ENCODE measurements at places on chromosomes 7 and 10.

GRCh38 chr7:27442455-27442854 lies 199.9 kb downstream of the EVX1 start:
- DNase-seq, result no peak

GRCh38 chr10:10665750-10666149 lies 351.9 kb upstream of the CELF2 start:
- no peak for DNase-seq

GRCh38 chr10:48493083-48493871 lies 111.6 kb downstream of the ARHGAP22 start:
- no peak for DNase-seq

DNA sequence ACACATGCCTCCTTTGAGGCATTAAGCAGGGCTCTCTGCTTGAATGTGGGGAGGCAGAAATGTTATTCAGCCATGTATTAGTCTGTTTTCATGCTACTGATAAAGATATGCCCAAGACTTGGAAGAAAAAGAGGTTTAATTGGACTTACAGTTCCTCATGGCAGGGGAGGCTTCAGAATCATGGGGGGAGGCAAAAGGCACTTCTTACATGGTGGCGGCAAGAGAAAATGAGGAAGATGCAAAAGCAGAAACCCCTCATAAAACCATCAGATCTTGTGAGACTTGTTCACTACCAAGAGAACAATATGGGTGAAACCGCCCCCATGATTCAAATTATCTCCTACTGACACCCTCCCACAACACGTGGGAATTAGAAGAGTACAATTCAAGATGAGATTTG lies 37.9 kb downstream of the ST7 start:
- DNase-seq, result no peak

DNA sequence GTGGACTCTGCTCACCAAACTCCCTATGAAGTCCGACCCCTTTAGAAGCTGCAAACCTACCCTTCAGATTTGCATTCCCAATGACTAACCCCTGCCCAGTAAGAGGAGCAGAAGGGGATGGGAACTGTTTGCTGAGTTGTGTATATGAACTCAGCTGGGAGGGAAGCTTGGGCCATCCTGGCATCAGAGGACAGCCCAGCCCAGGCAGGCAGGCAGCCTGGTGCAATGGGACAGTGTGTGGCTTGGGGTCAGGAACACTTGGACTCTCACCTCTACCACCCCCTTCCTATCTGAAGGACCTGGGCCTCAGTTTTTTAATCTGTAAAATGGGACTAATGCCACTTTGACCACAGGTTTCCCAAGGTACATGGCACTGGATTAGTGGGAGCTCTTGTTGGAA lies 147.4 kb upstream of the GPR26 start:
- DNase-seq, result no peak

DNA sequence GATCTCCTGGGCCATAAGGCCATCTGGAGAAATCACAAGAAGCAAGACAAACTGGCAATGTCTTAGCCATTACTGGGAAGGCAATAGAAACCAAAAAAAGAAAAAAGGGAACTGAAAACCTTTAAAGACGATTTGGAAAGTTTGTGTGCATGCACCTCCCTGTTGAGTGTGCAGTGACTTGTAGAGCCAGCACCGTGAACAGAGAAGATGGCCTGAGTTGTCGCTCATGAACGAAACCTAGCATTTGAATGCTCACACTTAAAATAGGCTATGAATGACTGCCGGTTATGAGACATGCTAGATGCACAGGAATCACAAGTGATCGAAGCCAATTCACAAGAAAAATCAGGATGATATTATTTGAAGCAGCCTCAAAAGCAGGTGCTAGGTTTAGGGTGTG lies 151.3 kb upstream of the ADO start:
- DNase-seq, result no peak

DNA sequence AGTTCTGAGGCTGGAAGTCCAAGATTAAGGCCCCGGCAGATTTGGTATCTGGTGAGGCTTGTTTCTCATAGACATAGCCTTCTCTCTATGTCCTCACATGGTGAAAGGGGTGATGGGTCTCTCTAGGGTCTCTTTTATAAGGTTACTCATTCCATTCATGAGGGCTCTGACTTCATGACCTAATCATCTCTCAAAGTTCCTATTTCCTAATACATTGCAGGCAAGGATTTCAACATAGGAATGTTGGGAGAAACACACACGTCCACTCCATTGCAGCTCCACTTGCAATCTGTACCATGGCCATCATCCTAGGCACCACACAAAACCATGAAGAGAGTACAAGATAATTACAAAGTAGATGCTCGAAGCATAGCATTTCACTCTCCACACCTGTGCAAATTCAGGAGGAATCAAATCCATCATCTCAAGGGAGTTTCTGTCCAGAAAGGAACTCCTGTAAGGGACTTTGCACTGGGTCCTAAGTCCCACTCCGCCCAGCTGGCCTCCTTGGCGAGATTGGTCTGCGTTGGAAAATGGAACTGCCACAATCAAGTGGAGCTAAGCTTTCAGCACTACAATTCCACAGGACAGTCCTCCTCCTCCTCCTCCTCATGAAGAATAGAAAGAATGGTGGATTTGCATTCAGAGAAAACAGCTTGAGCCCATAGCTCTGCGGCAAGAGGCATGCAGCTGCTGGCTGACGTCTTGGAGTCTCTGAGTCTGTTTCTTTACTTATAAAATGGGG lies 8.8 kb downstream of the DDC start:
- DNase-seq, result no peak

GRCh38 chr7:136925044-136925443 lies 56.6 kb downstream of the CHRM2 start:
- no peak for DNase-seq

DNA sequence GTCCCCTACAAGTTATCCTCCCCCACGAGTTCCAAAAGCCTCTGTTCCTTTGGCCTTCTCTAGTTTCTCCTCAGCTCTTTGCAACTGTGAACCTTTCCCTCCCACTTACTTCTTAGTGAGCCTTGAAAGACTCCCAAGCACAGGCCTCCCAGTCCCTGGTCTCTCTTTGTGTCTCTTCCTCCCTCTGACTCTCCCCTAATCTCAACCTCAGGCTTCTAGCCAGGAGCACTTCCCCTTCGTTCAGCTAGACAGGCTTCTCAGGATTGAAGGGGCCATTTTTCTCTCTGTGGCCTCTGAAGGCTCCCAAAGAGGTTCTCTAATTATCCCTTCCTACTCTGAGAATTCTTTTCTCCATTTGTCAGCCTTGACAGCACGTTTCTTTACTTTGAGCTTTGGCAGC lies 50.2 kb upstream of the PHYHIPL start:
- DNase-seq, result peak; percentile 10

- no peak for DNase-seq
Measured at GRCh38 chr7:3309140-3309539, 8.1 kb downstream of the SDK1 start.

DNA sequence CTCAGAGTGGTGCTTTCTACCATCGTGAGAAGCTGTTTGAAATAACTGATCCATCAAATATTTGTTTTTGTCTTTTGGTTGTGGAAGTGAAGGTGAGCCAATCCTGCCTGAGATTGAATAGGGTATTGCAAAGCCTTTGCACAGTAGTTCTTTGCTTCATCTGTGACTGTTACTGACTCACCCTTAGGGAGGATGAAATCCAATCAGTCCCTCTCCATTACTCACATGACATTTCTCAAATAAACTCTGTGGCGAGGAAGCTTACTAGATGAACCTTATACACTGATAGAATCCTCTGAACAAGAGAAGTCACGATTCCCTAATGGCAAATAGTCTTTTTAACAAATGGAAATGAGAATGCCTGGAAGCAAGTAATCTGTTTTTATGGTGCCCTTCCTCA lies 31.9 kb downstream of the HEPACAM2 start:
- DNase-seq, result no peak

DNA sequence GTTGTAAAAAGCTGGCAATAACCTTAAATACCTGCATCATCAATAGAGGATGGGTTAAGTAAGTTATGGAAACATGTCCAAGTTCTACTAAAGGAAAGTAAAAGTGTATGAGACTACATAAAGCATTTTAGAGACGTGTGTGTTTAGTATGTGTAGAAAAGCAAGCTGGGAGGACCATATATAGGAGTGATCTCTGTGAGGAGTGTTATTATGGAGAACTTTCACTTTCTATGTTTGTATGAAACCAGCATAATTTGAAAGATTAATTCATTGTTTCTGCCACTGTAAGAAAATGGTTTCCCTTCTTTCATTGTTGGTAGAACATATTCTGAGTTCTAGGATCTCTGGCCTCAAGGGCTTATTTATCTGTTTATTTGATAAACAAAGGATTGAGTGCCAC lies 19.2 kb upstream of the PDLIM1 start:
- DNase-seq, result no peak

DNA sequence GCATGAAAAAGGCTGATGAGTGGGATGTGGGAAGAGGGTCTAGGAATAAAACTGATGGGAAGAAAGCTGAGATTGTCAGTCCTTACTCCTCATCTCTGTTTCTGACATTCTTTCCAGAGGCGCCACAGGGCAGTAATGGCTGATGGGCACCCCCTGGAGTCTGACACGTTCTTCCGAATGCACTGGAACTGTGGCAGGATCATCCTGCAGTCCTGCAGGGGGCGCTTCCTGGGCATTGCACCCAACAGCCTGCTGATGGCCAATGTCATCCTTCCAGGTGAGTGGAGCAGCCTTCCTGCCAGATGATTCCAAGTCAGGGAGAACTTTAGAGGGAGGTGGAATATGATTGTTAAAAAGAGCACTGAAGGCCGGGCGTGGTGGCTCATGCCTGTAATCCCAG lies 4.8 kb downstream of the FSCN3 start:
- peak; percentile 79 for DNase-seq

DNA sequence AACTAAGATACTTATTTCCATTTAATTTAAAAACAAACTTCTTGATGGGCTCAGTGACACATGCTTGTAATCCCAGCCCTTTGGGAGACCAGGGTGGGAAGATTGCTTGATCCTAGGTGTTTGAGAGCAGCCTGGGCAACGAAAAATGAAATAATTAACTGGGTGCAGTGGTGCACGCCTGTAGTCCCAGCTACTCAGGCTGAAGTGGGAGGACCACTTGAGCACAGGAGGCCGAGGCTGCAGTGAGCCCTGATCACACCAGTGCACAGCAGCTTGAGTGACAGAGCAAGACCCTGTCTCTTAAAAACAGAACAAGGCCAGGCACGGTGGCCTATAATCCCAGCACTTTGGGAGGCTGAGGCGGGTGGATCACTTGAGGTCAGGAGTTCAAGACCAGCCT lies 37.4 kb downstream of the AVL9 start:
- no peak for DNase-seq

- no peak for DNase-seq
Measured at GRCh38 chr10:69899727-69900595, 98.3 kb downstream of the COL13A1 start.

DNA sequence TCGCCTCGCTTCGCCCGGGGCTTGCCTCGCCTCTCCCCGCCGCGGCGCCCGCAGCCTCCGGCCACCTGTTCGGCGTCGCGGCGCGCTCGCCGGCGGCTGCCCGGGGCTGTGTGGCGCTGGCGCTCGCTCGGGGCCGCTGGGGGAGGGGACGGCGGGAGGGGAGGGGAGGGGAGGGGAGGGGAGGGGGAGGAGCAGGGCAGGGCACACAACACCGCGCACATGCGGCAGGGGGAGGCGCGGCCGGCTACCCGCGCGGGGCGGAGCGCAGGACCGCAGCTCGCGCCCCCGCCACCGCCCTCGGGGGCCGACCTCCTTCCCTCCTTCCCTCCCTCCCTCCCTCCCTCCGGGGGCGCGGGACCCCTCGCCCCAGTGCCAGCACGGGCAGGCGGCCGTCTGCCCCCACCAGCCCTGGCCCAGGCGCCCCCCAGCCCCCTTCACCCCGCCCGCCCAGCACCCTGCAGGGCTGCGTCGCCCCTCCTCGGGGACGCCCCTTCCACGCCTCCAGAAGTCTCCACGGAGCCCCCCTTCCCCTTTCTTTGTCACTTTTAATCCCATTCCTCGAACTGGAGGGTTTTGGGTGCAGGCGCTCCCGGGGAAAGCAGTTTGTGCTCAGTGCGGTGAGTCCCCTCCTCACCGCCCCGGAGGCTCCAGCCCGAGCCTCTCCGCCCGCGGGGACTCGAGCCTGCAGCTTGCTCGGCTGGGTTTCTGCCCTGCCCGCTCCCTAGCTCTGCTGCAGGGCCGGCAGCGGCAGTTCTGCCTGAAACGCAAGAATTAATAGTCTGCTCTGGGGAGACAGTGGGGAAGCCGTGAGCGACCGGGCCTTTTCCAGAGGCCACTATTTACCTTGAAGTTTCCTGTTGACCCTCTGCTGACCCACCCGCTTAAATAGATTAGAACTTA lies at the start of gene PARD3:
Gene PARD3 (minus strand): TSS at position 112 of the 900 bp plus-strand sequence. CDS start 301 bp downstream, outside the sequence.
- peak; percentile 93 for DNase-seq

DNA sequence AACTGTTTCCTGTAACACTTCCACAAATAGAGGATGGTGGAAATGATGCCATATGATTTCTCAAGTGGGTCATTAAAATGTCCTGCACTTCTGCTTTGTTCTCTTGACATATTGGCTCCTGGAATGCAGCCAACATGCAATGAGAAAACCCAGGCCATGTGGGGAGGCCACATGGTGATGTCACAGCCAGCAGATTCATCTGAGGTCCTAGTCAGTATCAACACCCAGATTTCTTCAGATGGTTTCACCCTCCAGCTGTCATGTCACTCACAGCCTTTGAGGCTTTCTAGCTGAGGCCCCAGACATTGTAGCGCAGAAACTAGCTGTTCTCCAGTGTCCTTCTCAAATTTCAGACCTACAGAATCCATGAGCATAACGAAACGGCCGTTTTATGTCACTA lies 102.3 kb upstream of the NUPR2 start:
- DNase-seq, result no peak

GRCh38 chr10:23917251-23917840 lies 291.6 kb upstream of the KIAA1217 start:
- DNase-seq, result no peak

DNA sequence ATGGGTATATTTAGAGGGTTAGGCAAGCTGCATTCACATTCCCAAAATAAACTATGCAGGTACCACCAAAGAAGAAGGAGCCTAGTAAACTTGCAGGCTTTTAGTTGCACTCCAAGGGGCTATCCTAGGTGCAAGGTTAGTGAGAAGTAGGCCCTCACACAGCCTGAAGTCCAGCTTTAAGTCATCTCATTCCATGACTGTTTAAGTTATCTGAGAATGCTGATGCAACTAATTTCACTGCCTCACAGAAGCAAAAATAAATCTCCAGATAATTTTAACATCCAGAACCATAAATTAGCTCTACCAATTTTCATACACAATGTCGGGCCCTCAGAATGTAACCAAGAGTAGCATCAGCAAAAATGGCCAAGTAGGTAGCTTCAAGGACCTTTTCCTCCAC lies 34.3 kb upstream of the HHEX start:
- no peak for DNase-seq

GRCh38 chr7:20218279-20218678 lies 1.1 kb upstream of the MACC1 start:
- DNase-seq, result no peak
